ENCODE measurements at places on chromosomes 7 and 10.

DNA sequence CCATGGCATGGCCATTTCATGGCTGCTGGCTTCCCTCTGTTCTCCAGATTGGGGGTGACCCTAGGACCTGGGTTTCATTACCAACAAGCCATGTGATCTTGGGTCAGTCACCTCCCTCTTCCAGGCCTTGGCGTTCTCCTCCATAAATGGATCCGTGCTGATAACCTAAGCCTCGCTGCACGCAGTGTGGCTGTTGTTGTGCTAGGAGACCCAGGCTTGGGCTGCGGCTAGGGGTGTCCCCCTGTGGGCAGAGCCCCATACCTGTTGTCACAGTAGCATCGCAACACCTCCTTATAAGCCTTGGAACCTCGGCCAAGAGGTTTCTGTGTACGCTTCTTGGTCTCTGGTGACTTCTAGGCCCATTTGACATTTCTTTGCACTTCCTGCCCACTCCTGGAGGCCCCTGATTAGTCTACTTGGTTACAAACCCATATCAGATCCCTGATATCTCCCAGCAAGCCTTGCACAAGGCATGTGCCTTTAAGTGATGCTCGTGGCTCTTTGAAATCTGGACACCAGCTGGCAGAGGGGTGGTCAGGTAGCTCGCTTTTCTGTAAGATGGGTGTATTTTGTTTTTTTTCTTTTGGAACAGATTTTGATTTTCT, 23.6 kb downstream of the ZMIZ1 start:
- no peak for DNase-seq

GRCh38 chr7:31087351-31087750, 35.2 kb downstream of the ADCYAP1R1 start:
- no peak for DNase-seq

DNA sequence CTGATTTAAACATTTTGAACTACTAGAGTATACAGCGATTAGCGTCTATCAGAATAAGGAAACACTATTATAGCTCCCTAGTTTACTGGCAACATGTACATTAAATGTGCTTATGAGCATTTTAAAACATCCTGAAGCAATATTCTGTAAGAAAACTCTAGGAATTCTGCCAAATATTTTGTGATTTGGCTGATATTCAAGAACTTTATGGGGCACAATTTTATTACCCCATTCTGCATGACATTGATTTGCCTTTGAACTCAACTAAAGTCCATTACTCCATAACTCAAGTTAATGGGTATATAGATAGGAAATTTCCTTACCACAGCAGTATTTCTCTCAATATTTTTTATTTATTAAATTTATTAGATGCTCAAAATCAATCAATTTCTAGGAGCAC, 369.9 kb upstream of the KCND2 start:
- no peak for DNase-seq

DNA sequence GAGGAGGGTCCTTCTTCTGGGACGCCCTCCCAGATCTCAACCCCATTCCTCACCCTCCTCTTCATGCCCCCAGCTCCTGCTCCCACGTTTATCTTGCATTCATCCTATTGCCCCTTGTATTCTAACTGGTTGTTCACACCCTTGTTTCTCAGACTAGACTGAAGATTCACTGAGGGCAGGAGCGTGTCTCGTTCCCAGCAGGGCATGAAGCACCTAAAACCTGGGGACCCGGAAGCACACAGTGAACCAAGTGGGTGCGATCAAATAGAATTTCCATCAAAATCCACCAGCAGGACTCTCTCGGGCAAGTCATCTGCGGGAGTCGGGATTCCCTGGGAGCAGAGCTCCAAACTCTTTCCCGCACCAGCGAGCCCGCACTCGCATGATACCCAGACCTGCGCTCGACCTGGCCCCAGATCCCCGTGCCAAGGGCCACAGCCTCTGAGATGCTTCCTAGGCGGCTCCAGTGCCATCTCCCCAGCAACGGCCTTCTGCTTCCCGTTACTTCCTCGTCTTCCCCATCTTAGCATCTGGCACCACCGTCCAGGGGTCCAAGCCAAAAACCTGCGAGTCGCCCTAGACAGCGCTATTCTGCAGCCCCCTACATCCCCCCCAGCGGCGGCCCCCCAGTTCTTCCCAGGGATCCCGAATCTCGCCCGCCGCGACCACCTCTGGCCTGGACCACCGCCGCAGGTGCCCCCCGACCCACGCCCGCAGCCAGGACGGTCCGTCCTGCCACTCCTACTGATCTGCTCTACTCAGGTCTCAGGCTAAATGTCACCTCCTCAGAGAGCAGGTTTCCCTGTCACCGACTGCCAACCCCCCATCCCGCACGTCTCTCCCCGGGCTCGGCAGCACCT, 6.1 kb upstream of the GBX1 start:
- no peak for DNase-seq

- no peak for DNase-seq
Measured at GRCh38 chr7:51292596-51292995, 24.0 kb downstream of the COBL start.

DNA sequence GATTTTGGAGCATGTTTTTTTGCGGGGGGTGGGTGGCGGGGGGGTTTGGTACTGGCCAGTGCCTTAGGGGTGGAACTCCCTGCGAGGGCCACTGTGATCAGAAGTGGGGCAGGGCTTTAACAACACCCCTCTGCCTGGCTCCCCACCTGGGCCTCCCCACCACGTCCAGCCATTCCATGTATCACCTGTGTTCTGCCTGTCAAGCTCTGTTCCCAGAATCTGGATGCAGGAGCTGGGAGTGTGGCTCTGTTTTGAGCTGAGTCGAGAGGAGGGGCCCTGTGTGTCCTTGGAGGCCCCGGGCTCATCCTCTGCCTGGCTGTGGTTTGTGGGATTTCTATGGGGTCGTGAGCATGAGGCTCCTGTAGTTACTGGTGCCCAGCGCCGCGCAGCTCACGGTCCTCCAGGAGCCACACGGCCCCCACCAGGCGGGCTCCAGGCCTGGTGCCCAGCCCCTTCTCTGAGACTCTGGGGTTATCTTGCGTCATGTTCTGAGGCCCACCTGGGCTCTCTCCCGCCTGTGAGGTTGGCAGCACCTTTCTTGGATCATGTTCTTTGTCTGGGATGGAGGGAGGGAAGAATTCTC, 29.6 kb downstream of the PFKFB3 start:
- DNase-seq: no peak

DNA sequence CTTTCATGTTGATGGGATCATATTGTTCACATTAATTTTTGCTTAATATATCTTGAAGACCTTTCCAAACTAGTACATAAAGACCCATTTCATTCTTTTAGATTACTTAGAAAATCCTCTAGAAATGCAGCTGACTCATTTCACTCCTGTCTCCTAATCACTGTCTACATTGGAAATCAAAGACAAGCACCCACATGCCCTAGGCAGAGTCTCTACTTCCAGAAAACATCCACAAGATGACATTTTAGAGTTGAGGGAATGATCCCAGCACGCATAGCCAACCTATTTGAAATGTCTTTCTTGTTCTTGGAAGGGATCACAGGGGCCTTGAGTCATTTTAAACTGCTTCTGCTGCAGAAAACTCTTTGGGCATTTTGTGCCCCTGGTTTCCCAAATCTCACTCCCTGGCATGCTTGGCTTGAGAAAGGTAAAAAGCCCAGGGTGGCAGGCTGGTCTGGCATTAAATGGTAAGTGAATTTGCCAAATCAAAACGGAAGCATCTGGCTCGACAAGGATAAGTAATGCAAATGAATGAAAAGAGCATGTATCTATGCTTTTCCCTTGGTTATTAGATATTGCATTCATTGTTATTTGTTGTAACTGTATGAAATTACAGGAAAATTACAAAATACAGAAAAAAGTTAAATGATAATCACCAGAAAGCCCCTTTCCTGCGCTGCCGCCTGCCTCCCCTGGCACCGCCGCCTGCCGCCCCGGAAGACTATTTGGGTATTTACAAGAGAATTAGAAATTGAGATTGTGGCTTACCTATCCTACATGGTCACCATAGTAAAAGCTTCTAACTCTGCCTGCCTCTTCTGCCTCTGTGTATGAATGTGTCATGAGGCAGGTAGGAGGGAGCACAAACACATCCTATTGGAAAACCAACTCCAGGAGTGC, 225.3 kb downstream of the PTEN start:
- no peak for DNase-seq

DNA sequence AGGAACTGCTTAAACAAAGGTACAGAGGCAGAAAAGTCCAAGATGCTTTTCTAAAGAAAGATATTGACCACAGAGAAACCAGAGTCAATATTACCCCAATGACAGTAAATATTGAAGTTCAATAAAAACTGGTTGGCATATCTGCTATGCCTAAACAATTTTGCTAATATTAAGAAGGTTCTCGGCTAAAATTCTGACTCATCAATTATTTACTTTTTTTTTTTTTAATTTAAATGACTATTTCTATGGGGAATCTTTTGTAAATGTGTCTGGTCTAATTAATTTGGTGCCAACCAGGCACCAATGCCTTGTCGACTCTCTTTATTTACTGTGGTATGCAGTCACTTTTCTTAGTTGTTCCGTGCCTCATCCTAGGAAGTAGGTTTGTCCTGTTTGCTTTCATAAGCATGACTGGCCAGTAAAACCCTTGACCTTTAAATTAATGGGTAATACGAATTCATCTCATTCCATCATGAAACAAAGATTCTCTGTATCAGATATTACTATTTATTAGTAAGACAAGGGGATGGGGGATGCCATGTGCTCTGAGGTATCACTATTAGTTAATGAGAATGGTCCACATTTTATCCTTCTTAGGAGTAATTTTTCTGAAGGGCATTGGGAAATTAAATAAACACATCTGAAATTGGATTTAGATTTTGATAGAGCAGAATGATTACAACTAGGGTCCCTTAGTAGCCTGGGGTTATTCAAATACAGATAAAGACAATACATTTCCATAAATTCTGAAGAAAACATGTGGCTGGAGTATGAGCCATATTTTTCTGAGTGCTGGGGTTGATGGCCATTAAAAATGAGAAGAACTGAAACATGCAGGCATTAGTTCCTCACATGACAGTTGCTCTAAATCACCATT, 154.4 kb downstream of the VTI1A start:
- DNase-seq: no peak

- no peak for DNase-seq
Measured at GRCh38 chr10:14225379-14225778, 105.3 kb downstream of the FRMD4A start.

- DNase-seq: no peak
Measured at GRCh38 chr10:130301021-130301892, 165.1 kb downstream of the GLRX3 start.

DNA sequence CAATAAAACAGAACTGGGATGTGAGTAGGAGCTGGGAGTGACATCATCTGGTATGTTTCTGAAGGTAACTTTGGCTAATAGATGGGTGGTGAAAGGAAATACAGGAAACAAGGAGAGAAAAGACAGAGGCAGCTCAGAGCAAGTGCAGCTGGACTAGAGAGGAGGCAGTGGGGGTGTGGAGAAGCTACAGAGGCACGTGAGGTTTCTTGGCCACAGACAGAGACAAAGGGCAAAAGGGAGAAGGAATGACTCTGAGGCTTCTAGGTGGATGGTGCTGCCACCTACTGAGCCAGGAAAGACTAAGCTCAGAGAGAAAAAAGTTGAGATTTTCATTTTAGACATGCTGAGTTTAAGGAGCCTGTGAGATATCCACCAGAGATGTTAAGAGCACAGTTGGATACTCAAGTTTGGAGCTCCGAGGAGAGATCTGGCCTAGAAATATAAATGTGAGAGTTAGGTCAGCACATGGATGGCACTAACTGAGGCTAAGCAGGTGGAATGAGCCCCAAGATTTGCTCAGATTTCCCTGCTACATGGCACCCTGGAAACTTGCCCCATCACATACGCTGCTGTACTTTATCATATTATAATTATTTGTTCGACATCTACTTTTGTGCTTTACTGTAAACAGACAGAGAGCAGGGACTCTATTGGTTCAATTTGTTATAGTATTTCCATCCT, 293.0 kb upstream of the IMMP2L start:
- DNase-seq: peak; percentile 61

DNA sequence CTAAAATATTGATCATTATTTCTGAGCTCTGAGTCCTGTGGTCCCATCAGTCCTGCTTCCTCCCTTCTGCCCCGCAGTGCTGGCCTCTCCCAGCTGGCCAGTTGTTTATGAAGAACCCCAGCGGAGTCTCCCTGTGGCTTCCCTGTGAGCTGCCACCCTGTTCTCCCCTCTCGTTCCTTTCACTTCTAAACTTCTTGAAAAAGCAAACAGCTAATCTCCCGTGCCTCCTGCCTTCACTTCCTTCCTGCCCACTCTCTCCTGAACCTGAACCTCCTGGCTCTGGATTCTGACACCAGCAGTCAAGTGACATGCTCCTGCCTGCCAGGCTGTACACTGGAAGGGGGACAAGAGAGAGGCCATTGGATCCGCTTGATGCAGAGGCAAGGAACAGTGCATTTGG, 63.7 kb upstream of the ZPBP start:
- no peak for DNase-seq

DNA sequence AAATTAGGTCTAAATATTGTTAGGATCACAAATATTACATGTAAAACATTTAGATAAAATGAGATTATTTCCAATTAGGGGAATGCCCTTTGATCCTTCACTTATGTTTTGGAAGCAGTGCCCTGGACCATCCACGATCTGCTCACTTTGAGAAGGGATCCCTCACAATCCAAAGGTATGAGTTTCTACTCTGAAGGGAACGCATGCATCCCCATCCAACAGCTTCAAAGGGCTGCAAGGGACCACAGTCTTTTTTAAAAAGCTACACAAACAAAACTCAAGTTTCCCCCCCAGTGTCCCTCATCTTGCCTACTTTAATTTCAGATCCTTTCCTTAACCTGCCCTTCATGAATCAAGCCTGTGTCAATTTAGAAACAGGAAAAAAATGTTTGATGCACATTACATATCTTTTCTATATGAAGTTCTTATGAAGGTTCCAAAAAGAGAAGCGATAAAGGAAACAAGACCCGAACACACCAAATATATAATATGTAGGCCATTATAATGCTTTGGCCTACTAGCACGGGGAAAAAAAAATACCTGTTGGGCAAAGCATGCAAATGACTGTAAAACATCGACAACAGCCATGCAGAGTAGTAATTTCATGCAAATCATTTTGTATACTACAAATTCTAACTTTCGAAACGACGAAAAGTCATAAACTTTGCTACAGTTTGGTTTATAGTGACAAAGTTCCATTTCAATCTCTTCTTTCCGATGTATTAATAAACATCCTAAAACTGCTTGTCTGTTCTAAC, 2.0 kb downstream of the EIF3A start:
- no peak for DNase-seq

GRCh38 chr7:151442776-151443496, 3.0 kb upstream of the CRYGN start:
- no peak for DNase-seq

- peak; percentile 73 for DNase-seq
Measured at GRCh38 chr10:118241229-118242137, 100.6 kb downstream of the FAM204A start.

DNA sequence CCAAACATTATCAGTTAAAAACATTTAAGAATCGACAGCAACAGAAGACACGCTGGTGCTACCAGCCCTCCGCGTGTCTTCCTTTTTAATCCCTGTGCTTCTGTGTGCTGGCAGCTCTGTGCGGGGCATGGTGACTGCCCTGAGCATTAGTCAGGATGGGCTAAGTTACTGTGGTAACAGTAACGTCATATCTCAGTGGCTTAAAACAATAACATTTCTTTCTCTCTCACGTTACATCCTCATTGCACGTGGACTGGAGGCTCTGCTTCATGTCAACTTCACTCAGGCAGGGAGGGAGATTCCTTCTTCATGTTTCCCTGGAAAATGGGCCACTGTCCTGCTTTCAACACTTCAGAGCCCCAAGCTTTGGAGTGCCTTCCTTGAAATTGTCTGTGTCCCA, 378.5 kb downstream of the CCSER2 start:
- DNase-seq: no peak

- DNase-seq: no peak
Measured at GRCh38 chr7:188727-189500, 3.5 kb upstream of the FAM20C start.

- DNase-seq: no peak
Measured at GRCh38 chr7:156036153-156036552, 223.9 kb upstream of the SHH start.

Measured in NCI-H446 (cell line).